ENCODE measurements at places on chromosomes 2 and 18.

DNA sequence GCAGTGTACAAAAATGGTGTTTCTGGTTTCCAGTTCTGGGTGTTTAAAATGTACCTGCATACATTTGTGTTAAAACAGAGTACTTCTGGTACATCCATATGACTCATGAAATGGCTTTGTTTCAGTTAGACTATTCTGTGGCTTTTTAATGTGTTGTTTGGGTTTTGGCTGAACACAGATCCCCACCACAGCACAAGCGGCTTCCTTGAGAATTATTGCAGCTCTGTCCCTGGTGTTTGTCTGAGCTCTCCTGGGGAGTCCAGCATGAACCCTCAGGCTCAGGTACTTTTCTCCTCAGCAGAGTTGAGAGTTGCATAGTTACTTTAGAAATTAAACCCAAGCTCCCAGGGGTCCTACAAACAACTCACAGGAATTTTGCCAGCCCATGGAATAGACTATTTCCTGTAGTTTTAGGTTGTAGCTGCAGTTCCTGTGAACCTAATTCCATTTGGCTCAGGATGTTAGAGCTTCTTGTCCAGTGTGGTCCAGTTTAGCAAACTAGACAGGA lies 64.8 kb upstream of the EML6 start:
- peak; percentile 70 for DNase-seq

GRCh38 chr2:129605646-129606045 lies 373.8 kb upstream of the RAB6C start:
- DNase-seq, result peak; percentile 1

- peak; percentile 84 for DNase-seq
Observed at GRCh38 chr2:88658326-88658725, 31.1 kb upstream of the EIF2AK3 start.

DNA sequence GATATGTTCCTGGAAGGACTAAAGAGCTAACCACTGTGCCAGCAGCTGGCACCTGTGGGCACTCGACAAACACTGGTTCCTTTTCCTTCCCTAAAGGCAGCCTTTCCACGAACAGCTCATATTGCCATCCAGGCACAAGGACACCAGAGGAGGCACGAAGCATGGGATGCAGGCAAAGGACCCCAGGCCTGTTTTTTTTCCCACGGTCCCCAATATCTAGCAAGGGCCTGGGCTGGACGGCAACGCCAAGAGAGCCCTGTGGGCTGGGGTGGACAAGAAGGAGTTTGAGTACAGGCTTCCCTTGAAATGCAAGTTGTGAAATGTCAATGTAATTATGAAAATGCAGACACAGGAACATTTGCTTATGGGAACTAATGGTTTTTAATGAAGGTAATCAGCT lies 135.9 kb downstream of the CYP26B1 start:
- DNase-seq, result no peak

DNA sequence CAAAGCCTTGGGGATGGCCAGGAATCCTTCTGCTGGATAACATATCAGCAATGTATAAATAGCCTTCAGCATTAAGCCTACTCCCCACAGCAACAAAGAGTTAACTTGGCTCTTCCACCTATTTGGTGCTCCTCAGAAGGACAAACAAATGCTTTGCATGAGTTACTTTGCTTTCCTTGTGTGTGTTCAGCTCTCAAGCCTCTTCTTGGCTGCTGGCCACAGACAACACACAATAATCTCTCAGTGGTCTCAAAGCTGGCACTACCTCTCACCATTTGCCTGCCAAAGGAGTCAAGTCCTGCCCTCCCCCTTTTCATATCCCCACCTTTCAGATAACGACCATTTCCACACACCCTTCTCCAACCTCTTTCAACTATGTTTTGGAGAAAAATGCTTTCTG lies 17.5 kb downstream of the FTCDNL1 start:
- no peak for DNase-seq

DNA sequence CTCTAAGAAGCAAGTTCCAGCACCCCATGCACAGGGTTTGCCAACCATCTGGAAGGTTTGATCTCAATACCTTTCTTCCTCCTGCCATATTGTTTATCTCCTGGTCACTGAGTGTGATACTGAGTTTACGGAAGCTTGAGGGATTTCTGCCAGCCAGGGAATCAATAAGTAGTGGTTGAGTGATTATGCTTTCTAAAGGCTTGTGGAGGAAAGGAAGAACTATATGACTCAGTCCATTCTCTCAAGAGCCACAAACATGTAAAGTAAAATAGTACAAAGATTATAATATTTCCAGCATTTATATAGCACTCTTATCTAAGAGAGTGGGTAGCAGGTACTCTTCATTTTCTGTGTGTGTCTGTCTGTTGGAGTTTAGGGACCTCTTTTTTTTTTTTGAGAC lies 49.2 kb downstream of the SLC4A3 start:
- no peak for DNase-seq

GRCh38 chr2:43100883-43101662 lies 125.3 kb downstream of the ZFP36L2 start:
- peak; percentile 72 for DNase-seq

DNA sequence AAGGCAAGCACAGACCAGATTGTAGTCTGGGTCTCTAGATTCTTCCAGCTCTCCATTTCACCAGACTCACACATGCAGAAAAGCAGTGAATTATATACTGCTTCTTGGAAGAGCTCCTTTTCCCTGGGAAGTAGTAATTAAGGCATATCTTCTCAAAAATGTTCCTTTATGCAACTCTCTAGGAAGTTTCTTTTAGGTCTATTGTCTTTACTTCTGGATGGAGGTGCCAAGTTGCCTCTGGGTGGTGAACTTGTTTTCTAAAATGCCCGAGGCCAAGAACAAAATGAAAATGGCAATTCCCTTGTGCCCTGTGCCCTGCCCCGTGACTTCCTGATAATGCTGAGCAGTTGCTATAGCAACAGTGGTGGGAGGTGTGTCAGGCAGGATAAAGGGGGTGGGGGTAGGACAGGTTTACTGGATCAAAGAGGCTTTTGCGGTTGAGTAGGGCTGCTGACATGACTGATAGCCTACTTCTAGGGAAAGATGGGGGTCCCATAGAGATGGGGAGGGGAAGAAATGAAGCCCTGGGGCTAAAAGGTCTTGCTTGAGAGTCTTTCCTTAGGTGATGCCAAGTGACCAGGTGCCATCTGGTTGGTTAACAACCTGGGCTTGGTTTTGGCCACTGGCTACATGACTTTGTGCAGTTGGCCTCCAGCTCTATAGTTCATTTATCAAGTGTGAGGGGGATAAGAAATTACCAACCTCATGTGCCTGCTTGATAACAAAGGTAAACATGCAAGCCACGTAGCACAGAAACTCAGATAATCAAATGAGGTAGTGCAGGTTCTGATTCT lies 11.8 kb downstream of the IGFBP2 start:
- no peak for DNase-seq

- DNase-seq, result no peak
Observed at GRCh38 chr2:31228717-31229116, 5.2 kb upstream of the EHD3 start.

GRCh38 chr2:48126162-48126561 lies 219.9 kb upstream of the FBXO11 start:
- peak; percentile 66 for DNase-seq

DNA sequence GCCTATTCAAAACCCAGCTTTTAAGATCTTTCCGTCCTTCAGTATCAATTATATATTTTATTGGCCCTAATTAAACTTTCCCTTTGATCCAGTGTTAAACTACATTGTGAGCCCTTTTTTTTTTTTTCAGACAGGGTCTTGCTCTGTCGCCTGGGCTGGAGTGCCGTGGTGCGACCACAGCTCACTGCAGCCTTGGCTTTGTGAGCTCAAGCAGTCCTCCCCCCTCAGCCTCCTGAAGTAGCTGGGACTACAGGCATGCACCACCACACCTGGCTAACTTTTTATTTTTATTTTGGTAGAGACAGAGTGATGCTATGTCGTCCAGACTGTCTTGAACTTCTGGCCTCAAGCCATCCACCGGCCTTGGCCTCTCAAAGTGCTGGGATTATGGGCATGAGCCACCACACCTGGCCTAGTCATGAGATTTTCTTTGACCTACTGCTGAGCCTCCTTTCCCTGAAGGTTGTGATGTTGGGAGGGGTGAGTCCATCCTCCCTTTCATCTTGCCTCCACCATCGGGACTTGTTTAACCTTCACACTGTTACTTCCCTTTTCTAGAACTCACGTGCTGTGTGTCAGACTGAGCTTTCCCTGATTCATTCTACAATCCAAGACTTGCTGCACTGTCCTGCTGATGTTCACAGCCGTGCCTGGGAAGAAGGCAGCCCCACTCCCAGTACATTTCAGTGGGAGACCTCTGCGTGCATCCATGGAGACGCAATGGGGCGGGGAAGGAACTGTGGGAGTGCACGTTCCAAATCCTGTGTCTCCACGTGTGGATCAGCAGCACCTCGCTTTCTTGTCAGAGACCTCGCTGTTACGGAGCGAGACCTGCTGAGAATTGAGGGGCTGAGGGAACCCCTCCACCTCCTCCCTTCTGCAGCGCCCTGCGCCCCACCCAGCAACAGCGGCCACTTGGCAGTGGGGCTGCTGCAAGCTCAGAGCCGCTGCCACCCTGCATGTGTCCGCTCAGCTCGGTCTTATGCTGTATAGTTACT lies 10.8 kb downstream of the OXER1 start:
- no peak for DNase-seq

DNA sequence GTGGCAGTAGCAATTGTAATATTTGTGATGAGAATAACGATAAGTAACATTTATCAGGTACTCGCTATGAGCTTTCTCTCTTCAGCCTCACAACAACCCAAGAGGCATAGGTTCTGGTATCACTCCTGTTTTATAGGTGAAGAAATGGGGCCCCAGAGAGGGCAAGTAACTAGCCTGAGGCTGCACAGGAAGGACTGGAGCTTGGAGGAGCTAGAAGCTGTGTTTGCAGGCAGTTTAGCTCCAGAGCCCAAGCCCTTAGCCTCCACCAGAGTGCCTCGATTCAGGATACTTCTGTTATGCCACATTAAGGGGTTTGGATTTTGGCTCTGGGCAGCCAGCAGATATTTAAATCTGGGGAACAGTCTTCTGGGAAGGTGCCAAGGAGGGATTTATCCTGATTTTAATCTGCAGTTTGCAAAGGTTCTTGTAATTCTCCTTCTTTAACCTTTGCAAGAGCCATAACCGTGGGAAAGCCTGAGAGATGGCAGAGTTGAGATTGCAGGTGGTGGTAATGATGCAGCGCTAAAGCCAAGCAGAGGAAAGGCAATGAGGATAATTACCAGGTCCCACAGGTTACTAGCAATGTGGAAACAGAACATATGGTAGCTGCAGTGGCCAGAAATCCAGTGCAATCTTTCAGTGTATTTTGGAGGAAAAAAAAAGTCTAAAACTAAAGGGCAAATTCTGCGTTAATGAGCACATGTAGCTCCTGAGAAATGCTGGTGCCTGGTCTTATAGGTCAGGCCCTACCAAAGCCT lies 9.1 kb downstream of the MOCOS start:
- DNase-seq, result no peak

DNA sequence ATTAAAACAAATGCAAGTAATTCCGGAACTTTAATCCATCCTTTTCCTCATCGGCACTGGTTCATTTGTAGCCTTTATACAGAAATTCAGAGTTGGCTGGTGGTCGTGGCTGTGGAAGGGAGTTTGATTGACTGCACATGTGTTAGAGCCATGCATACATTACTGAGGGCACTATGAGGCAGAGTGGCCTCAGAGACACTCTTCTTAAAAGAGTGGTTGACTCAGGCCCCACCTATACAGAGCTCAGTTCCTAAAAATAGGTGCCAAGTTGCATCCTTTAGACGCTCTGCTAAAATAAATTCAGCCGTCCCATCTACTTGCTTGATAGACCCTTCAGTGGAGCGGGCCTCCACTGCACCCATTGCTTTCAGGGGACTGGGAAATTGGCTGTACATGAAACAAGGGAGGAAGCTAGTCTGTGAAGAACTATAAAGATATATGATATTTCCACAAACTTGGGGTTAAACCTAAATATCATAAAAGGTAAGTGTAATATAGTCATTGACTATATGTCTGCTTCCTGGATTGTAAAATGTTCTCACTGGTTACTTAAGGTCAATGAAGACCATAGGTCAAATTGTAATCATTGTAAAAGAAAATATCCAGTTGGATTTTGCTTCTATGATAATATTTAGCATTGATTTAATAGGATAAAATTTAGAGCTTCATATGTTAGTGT lies 298.9 kb downstream of the XIRP2 start:
- DNase-seq, result no peak

DNA sequence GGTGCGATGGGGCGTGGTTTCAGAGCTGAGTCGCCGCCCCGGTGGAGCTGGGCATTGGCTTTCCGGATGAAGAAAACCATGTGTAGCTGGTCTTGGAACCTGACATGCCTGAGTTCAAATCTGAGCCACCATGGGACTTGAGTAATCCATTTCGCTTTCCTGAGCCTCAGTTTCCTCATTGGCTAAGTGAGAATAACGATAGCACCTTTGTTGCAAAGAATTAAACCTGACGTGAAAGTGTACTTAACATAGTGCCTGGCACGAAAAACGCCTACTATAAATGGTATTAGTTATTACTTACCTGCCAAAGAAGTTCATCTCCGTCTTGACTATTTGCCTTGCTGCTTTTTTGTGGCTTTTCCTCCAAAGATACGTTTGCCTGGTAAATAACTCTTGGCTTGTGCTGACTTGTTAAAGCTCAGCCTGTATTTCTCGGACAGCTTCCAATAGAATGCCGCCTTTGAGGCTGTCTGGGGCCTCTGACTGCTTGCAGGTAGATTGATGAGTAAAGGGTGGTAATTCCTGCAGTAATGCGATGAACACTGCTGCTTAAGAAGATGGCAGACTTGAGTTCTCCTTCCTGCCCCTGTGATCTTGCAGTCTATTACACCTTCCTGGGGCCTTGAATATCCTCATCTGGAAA lies 1.3 kb downstream of the CDCA7 start:
- DNase-seq, result peak; percentile 4

DNA sequence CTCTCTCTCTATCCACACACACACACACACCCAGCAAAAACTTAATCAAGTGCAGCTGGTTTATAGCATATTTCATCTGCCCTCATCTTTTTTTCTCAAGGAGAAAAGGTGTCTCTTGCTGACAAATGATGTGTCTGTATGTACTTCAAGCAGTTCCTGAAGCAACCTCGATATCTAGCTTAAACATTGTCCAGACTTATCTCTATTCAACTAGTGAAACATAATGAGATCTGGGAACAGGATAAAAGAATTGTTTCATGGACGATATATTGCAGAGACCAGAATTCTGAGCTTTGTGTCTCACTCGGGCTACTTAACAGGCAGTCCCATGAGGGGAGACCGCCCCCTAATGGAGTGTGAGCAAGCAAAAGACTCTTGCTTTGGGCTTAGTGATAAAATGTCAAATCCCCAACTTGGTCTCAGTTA lies 929.2 kb upstream of the SOX11 start:
- no peak for DNase-seq

DNA sequence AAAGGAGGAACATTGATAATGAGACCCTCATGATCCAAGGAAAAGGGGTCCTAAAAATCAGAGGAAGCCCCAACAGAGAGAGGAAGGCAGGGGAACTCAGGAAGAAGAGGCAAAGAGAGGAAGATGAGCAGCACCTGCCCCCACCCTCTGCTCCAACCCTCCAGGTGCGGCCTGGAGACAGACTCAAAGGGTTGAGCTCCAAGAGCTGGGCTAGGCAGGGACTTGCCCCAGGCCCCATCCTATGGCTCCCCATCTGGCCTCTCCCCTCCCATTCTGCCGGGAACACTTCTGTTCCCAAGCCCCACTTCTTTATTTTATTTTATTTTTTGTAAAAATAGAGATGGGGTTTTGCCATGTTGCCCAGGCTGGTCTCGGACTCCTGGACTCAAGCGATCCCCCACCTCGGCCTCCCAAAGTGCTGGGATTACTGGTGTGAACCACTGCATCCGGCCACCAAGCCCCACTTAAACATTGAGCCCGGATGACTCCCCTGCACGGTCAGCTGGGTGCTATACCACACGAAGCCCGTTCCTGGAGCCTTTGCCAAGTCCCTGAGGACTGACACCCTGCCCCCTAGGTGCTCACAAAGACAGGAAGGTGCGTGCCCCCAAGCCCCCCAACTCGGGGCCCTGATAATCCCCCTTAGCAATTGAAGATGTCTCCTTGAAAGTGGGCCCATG lies 3.8 kb upstream of the GPR55 start:
- no peak for DNase-seq
